GM20000 (cell line): ENCODE measurements at places on chromosomes 5 and 9.

GRCh38 chr5:173919443-173919842 lies 31.3 kb downstream of the CPEB4 start:
- DNase-seq = no peak

DNA sequence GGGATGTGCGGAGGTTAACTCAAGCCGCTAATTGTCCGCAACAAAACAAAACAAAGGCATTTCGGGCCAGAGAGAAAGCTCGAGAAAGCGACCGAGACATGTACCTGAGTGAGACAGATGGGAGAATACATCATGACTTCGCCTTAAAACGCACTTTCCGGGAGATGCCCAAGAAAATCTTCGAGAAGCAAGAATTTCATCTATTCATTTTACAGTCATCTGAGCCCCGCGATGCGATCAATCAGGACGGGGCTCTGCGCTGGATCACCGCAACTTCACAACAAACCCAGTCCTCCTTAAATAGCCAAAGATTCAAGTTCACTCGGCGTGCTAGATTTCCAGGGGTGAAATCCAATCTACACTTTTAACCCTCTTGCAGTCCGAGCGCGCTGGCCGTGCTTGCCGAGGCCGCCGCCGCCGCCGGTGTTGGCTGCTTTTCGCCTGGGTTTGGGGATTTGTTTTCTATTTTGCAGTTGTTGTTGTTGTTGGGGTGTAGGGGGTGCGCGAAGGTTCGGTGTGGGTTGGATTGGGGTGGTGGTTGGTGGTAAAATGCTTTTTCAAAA lies 482 bp downstream of the NFIB start:
- peak; percentile 56 for DNase-seq

DNA sequence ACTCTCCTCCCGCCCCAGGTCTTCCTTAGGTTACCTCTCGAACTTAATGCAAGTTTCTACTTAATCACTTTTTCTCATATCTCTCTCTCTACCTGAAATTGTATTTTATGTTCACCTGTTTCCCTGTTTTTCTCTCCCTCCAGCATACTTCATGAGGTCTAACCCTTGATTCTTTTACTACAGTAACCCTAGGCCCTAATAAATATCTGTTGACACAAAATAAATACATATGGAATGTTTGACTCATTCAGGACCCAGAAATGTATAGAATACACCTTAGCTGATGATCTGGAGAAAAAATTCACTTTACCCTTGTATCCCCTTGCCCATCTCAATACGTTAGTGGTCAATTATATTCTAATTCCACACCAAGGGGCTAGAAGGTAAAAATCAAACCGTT lies 250.9 kb upstream of the PTGER4 start:
- no peak for DNase-seq

GRCh38 chr5:74336297-74336696 lies 304.2 kb downstream of the ENC1 start:
- DNase-seq = no peak

GRCh38 chr5:56803025-56803424 lies 12.3 kb upstream of the MAP3K1 start:
- DNase-seq = no peak

GRCh38 chr5:73419465-73420390 lies 28.8 kb downstream of the FOXD1 start:
- DNase-seq = no peak

DNA sequence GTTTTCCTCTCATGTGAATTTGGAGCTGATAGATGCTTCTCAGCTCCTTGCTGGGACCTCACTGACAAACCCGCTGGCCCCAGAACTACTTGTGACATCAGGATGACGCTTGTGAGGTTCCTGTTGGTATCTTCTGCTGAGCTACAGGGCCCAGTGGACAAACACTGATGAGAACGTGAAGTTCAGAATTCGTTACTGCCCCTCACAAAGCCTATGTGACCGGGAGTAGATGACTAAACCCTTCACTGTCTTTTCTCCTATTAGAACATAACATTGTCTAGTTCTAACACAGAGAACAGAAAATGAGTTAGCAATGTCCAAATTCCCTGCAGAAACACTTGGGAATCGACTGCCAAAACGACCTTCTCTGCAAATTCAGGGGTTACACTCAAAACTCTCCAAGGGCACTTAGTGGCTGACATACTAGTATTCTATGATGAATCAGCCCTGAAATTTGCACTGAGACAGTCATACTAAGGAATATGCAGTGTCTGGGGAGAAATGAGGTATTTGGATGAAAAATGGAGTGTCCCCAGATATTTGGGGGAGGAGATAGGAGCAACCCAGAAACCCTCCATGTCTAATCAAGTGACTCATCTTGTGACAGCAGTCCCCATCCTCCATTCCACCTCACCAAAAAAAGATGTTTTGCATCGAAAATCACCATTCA lies 143.2 kb upstream of the TRIM32 start:
- no peak for DNase-seq

- DNase-seq = no peak
These were observed 32.8 kb downstream of the PDGFRB start for GRCh38 chr5:150122536-150123481.
